ENCODE measurements at places on chromosomes 5 and 9.

DNA sequence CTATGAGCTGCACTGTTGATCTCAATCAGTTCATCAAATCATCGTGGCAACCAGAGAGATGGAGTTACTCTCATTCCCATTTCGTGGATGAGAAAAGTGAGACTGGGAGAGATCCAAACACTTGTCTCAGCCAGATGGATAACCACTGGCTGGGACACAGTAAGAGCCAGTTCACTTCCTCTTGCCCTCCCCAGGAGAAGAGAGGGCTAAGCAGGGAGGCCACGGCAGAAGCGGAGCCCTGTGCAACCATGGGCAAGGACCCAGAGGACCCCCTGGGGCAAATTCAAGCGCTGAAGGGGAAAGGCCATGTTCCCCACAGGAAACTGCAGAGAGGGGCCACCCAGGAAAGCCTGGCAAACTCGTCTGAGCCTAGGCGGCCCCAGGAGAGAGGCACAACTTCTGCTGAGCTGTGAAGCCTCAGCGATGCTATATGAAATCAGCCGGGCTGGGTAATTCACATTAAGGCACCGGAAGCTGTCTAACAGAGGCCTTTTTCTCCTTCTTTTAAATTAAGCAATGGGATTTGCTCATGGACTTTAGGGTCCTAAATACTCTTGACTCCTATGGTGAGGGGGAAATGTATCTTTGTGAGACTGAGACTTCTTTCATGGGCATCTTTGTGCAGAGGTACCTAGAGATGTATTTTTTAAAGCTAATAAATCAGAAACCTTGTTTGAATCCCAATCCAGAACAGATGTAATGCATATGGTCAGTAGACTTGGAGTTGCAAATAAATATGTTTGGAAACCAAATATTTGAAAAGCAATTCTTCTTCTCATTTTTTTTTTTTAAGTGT, 137.1 kb upstream of the SMIM23 start:
- DNase-seq, result no peak

DNA sequence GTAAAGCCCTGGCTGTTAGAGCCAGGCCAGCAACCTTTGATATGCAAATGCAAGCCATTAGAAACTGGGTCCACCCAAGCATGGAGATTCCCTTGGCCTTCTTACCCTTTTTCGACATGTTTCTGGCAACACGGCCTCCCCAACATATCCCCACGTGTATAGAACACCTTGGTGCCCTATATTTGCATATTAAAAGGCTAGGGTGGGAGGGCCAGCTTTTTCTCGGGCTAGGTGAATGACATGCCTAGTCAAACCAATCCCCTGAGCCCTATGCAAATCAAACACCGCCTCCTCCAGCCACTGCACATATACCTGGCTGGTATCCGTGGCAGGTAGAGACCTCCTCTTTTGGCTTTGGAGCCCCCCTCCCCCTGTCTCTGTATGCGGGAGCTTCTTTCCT, 55.6 kb upstream of the ZFR start:
- DNase-seq, result no peak

- no peak for DNase-seq
Observed at GRCh38 chr9:126614455-126615244, 922 bp downstream of the LMX1B start.

DNA sequence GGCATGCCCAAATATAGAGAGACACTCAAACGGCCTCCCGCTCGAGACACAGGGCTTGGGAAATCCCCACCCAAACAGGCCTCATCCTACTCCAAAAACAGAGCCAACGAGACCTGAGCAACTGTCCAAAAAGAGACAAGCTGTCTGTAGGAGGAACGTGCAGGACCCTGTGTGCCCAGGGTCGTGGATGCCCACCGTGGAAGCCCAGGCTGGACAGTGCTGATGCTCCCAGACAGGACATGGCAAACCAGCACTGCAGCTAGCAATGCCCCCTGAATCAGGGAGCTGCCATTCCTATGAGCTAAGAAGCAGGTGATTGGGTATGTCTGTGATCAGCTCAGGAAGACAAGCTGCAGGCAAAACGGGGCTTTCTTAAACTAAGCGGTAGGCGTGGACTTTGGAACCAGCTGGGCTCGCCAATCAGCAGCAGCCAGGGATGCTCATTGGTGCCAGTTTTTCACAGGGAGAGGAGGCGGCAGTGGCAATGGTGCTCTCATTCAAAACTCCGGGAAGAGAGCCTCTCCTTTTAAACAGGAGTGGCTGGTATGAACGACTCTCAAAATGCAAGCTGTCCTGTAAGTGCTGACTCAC, 113.1 kb upstream of the IRX2 start:
- DNase-seq, result no peak

GRCh38 chr5:522899-523440, 1.3 kb downstream of the SLC9A3 start:
- no peak for DNase-seq

GRCh38 chr5:55313870-55314617, 6.3 kb downstream of the MTREX start:
- no peak for DNase-seq

DNA sequence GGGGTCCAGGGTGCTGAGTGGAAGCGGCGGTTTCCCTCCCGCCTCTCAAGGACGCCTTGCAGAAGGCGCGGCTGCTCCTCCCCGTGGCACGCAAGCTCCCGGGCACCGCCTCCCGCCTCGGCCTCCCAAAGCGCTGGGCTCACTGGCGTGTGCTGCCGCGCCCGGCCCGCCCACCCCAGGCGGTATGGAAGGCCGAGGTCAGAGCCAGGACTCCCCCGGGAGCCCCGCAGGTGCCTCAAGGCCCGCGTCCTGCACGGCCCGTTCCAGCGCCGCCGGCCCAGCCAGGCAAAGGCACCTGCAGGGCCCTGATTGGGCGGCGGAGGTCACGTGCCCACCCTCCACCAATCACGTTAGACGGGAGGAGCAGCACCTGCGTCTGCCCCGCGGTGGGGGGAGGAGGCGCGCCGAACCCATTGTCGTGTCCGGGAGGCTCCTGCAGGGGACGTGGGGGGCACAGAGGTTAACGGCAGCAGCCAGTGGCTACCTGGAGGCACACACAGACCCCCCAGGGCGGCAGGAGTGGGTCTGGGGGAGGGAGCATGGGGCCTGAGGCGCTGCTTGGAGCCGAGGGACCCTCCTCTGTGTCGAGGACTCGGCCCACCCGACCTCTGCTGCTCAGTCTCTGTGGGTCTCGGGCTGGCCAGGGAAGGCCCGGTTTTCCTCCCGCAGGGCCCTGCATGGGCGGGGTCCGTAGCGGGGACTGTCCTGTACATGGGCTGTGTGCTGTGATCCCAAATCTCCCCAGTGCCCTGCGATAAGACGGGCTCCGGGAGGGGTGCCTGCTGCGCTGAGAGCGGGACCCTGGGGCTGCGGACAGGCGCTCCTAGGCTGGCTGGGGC, 2.0 kb upstream of the LCN12 start:
- DNase-seq, result peak; percentile 97

DNA sequence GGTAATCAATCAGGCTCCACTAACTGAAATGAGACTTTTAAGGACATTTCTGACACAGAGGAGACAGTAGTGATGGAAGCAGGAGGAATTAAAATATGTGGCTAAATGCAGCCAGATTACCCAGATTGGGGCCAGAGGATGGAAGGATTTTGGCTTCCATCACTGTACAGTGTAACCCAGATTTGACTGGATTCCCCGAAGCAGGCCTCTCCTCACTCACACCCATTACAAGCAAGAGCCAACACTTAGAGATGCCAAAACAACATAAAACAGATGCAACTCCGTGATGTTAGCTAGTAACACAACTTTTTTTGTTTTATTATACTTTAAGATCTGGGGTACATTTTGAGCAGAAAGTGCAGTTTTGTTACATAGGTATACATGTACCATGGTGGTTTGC, 17.6 kb downstream of the TEK start:
- DNase-seq, result no peak

GRCh38 chr9:123551734-123552133, 195.7 kb downstream of the CRB2 start:
- no peak for DNase-seq

DNA sequence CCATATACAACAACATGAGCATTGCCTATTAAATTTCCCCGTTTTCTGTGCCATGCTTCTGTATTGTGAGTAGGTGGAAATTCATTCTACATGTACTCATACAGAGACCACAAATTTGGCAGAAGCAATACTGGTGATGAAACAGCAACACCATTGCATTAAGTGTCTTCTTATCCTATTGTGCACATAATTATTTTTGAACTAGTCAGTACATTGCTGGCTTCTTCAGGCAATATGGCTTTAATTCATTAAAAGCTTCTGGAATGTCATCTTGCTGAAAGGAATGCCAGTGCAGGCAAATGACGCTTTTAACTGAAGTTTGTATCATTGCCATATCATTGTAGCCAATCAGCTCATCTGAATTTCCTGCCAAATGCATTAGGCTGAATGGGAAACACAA, 82.6 kb downstream of the KIAA1958 start:
- no peak for DNase-seq

- DNase-seq, result no peak
Observed at GRCh38 chr9:82989929-82990328, 73.0 kb downstream of the RASEF start.

DNA sequence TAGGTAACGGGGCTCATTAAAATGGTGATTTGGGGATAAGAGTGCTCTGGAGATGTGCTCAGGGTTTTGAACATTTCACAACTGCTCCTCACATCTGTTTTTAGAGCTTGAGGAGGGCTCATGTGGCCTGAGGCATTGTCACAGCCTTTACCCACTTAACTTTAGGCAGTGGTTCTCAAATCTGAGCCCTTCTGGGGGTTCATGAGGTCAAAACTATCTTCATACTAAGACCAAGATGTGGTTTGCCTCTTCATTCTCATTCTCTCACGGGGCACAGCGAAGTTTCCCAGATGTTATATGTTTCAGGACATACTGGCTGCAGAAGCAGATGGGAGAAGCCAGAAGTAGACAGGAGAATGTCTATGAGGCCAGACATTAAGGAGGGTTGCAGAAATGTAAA, 38.4 kb downstream of the STXBP1 start:
- no peak for DNase-seq

GRCh38 chr9:550333-550732, 291.2 kb upstream of the DMRT1 start:
- DNase-seq, result no peak

DNA sequence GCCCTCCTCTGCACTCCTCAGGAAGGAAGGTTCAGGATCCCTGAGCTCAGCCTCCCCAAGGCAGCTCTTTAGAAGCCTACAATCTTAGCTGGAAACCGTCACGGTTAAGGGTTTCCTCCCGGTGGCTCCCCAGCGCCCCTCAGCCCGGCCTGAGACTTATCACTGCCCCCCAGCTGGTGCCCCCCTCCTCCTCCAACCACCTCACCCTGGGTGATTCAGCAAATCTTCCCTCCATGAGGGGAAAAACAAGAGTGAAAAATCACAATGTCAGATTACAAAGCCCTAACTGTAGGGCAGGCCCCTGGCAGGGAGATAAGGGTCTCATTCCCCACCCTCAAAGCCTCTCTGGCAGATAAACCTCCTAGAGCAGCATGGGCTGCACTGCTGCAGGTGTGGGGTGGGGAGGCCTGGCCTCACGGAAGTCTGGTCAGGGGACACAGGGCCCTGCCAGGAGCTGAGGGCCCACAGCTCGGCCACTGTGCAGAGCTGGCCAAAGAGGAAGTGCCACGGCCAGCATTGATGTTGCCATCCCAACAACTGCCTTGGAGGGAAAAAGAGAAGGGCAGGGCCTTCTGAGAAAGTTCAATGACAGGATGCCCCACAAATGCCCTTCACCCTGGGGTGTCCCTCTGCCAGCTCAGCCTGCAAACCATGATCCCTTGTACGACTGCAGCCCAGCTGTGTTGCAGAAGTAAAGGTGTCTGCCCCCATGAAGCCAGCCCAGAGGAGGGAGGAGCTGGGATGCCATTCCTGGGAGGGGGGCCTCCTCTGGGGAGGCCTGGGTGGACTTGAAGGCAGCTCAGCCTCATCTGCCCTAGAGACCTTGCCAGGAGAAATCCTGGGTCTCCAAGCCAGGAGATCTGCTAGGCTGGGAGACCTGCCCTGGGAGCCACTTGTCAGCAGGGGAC, 25.9 kb downstream of the GFI1B start:
- no peak for DNase-seq

GRCh38 chr9:122221183-122221811, 7.5 kb downstream of the LHX6 start:
- DNase-seq, result no peak

DNA sequence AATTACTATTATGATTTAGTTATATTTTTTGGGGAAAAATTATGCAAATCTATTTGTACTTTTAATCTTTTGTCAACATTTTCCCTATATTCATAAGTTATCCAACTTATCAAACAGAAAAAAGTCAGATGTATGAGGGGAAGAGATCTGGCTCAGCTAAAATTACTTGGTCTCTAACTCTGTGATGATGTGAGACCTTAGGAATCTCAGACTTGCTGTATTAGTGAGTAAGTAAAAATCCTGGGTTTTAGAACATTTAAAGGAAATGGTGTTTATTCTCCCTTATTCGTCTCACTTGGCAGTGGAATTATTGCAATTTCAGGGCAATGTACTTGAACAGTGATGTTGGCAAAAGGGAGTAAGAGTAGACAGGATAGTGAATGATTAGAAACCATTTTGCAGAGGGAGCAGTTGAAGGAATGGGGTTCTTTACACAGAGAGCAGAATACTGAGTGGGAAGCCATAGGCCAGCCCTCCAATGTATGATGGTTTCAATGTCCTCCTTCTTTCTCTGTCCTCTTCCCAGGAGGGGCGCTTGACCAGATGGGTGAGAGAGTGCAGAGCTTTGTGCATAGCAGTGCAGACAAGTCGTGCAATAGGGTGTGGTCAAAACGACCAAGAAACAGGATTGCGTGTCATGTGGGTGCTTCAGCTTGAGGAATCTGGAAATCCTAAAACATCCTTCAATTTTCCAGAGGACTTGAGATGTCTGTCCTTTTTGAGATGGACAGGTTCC, 91.7 kb downstream of the TENT4A start:
- no peak for DNase-seq

DNA sequence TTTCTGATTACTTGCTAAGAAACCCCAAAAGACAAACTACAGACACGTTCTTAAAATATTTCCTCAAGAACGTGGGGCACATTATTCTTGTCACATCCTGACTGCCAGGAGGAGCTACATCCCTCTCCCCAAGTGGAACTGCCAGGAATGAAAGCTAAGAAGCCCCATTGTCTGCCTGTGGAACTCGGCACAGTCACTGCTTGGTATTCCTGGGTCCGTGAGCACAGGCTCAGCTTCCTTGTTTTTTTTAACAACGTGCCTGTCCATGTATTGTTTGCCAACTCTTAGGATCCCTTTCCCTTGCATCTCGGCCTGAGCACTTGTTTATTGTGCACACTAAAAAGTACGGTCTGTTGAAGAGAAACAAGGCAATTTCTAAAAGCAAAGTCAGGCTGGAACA, 47.0 kb upstream of the SELENOP start:
- DNase-seq, result no peak

All from CD4-positive, alpha-beta T cell treated with Interleukin-17A for 4 hours (primary cell).